ENCODE measurements at places on chromosomes 11 and 22.

GRCh38 chr11:69799097-69799496 lies 20.1 kb downstream of the FGF3 start:
- DNase-seq: no peak

- DNase-seq: no peak
These were observed 1.6 kb upstream of the BEST1 start for GRCh38 chr11:61948505-61948904.

GRCh38 chr22:40031766-40032470 lies 37.2 kb downstream of the FAM83F start:
- no peak for DNase-seq

- DNase-seq: no peak
These were observed 2.2 kb upstream of the CD151 start for GRCh38 chr11:830295-831117.

DNA sequence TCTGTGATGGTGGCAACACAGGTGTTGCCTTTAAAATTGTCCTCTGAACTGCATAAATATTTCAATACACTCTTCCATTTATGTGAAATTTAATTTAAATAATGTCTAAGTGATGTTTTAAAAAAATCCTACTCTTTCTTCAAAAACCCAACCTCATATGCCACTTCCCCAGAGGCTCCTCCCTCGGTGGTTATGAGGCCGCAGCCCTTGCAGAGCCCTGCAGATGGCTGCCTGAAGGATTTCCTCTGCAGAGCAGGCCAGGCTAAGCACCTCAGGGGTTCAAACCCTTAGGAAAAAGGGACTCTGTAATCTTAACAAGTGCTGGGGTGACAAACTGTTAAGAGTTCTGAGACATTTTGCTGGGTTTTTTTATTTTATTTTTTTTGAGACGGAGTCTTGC lies 25.2 kb downstream of the MORC2 start:
- DNase-seq: no peak
